Cardiac muscle cell (in vitro differentiated cells and primary cell): ENCODE measurements at places on chromosomes 13 and 19.

GRCh38 chr19:13339869-13340268 lies 166.4 kb downstream of the CACNA1A start:
- DNase-seq: peak; percentile 30

DNA sequence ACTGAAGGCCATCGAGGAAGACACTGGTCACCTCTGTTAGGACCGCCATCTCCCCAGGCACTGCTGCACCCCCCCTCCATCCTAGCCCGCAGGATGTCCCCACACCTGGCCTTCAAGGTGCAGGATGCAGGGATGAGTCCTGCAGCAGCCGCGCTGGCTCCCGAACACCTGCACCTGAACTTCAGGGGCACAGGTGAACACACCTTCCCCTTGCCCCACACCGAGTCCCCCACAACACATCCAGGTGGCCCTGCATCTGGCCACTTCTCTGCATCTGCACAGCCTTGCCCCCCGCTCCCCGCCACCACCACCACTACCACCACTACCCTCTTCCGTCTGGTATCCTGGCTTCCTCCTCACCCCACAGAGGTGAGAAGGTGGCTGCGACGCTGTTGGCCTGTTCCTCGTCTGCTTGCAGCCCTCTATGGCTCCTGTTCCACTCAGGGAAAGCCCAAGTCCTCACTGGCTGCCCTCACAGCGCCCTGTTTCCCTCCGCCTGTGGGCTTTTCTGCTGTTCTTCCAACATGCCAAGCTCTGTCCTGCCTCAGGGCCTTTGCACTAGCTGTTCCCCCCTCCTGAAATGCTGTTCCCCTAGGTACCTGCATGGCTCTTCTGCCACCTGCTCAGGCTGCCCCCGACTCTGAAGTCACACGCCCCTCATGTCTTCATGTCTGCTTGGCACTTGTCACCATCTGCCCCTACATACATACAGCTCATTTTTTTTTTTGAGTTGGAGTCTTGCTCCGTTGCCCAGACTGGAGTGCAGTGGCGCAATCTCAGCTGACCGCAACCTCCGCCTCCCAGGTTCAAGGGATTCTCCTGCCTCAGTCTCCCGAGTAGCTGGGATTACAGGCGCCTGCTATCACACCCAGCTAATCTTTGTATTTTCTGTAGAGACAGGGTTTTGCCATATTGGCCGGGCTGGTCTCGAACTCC lies 1.4 kb upstream of the CERS1 start:
- no peak for DNase-seq

GRCh38 chr19:48852292-48852691 lies 16.0 kb upstream of the HSD17B14 start:
- no peak for DNase-seq

GRCh38 chr13:104875038-104875754 lies 1660.3 kb downstream of the EFNB2 start:
- DNase-seq: no peak

DNA sequence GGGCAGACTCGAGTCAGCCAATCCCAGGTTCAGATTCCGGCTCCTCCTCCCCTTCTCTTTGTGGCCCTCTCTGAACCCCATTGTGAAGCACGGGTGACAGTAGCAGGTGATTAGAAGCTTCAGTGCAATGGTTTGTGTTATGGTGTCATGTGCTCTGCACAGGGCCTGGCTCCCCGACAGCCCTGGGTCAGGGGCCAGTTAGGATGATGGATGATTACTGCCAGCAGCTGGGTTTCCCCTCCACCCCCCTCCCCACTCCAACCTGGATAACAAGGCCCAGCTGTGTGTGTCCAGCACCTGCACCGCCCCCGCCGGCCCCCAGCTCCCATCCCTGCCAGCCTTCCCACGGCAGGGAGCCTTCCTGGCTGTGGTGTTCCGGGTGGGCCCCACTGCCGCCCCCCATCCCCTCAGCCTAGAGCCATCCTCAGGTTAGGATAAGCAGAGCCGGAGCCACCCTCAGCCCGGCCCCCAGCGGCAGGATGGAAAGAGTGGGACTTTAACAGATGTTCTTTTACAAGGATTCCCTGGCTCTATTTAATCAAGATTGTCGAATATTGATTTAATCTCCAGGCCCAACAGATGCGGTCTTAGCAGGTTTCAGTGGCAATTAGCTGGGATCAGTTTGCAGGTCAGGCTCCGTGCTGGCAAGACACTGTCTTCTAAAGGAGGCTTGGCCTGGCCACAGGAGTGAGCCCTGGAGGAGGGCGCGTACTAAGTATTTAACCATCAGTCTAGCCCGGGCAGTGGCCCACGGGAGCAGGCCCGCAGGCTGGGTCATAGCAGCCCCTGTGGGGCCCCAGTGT lies 156.2 kb downstream of the SIPA1L3 start:
- DNase-seq: no peak

GRCh38 chr13:75836441-75836840 lies 200.3 kb downstream of the LMO7 start:
- DNase-seq: no peak

DNA sequence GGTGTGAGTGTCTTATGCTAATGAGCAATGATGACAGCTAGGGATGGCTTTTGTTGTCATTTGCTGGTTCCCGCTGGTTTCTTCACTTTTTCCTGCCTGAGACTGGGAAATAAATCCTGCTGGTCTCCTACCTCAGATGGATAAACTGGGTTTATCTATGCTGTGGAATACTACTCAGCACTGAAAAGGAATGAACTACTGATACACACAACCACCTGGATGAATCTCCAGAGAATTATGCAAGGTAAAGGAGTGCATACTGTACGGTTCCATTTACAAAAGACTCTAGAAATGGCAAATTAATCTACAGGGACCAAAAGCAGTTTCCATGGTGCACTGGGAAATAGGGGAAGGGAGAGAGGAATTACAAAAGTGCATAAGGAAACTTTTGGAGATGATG lies 41.2 kb upstream of the UBE2L5 start:
- DNase-seq: no peak

GRCh38 chr19:44557933-44558332 lies 28.5 kb upstream of the CEACAM20 start:
- no peak for DNase-seq

DNA sequence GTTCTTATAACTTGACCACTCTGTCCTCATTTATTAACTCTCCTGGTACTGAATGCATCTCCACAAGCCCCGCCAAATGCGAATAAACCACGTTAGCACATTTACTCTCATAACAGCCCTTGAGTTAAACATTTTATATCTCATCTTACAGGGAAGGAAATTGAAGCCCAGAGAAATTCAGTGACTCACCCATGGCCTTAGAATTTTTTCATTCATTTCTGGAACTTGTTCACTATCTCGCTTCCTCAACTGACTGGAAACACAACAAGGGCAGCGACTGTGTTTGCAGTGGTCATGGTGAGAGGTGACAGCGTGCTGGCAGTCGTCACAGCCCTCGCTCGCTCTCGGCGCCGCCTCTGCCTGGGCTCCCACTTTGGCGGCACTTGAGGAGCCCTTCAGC lies 39.5 kb downstream of the SERP2 start:
- no peak for DNase-seq

GRCh38 chr13:78169386-78169785 lies 250.8 kb upstream of the EDNRB start:
- no peak for DNase-seq

DNA sequence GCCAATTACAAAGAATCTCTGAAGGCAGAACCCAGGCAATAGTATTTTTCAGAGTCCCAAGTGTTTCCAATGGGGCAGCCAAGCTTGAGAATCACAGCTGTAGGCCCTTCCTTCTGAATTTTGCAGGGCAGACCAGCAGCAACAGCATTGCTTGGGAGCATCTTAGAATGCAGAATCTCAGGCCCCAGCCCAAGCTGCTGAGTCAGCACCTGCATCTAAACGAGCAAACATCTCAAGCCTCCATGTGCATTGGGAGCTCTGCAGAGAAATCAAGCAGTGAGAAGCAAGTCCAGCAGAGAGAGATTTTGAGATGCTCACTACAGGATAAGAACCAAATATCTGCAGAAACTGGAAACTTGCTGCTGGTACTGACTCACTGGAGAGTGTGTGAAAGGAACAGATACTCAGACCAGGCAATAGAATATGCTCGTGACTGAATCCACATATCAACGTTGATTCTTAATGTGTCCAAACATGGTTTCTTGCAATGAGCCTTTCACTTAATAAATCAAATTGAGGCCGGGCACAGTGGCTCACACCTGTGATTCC lies 81.5 kb upstream of the TNFSF11 start:
- DNase-seq: no peak

DNA sequence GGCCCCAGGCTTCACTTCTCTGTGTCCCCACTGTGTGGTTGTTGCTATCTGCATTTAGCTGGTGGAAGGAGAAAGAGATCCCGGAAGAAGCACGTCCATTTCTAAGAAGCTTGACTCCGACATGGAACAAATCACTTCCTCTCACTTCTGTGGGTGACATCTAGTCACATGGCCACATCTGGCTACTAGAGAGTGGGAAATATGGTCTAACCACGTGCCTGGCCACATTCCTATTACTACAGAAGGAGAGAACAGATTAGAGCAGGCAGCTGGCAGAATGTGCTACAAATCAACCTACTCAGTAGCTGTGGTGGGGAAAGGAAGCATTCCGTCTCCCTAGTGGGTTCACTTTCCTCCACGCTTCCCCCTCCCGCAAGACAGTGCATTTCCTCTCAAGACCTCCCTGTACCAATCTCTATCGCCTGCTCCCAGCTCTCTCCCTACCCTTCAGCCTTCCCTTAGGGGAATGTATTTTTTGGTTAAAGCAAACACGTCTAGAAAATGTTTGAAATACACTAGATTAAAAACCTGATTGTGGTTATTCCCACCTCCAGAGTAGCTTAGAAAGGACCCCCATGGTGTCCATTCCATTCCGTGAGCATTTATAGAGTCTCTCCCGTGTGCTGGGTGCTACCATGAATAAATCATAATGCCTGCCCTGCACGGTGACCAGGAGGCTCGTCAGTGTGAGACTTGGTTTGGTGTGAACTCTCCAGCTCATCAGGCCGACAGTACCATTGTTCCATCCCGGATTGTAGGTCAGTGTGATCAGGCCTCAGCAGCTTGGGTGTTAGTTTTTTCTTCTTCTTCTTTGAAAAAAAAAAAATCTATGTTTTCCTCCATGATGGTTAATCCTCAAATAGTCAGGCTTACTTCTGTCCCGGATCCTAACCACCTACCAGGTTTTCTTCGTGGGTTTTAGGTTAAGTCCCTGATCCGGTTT lies 8.0 kb upstream of the AMER2 start:
- DNase-seq: no peak

DNA sequence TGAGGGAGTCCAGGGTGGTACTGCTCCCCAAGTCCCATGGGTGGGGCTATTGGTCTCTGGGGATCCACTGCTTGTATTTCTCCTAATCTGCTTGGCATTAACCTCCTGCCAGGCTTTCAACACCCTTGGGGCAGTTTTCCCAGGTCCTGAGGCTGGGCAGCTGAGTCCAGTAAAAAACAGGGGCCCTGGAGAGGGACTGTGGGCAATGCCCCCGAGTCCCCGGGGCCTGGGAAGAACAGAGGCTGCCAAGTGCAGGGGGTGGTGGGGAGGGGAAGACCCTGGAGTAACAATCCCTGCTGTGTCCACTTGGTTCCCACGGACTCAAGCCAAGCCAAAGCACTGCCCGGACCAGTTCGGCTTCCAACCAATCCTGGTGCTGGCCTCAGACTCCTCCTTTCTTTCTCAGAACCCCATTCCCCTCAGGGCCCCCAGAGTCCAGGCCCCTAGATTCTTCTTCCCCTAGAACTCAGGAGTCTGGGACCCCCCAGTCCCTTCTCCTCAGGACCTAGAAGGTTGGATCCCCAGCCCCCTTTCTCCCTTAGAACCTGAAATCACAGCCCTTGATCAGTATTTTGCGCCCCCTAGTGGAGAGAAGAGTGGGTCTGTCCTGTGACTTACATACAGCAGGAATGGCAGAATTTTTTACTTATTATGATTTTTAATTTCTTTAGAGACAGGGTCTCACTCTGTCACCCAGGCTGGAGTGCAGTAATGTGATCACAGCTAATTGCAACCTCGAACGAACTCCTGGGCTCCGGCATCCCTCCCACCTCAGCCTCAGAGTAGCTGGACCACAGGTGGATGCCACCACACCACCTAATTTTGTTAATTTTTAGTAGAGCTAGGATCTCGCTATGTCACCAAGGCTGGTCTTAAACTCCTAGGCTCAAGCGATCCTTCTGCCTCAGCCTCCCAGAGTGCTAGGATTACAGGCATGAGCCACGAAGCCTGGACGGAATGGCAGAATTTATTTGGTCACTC lies 3.7 kb upstream of the CLPTM1 start:
- DNase-seq: peak; percentile 91

DNA sequence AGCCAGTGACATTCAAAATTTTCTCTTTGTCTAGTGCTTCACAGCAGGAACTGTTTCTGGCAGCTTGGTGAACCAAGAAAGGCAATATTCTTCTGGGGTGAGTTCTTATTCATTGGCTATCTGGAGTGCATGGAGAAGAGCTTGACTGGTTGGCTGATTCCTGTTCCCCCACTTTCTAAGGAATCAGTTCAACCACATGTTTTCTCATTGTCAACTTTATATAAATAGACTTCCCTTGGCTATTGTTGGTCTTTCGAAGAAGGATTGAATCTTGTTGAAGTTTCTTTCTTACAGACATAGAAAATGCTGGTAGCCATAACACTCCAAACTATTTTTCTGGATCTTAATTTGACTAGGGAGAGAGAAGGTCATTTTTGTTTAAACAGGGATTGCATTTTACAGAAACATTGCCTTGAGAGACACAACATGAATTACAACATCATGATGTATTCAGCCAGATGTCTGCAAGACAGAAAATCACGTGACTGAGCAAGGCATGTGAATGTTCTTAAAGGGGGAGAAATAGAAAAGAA lies 85.2 kb downstream of the EDNRB start:
- DNase-seq: peak; percentile 87

- DNase-seq: no peak
Measured at GRCh38 chr13:113345486-113345885, 18.4 kb downstream of the GRTP1 start.

DNA sequence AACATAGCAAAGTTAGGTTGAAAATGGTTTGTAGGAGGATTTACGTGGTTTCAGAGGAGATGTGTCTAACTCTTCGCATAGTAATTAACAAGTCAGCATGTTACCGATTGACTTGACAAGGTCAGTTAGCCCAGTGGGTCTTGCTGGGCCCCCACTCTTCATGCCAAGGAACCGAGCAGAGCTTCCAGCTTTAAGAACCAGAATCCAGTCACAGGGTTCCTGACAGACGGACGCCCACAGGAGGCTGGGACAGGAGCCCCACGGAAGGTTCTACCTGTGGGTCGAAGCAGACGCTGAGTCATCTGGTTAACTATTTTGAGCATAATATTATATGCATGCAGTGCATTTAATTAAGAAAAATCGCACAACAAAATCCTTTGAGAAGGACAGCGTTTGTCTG lies 3.5 kb downstream of the TMEM255B start:
- no peak for DNase-seq
